ENCODE measurements at places on chromosomes 4 and X.

GRCh38 chrX:136765821-136766356 lies 14.8 kb downstream of the ARHGEF6 start:
- no peak for DNase-seq

DNA sequence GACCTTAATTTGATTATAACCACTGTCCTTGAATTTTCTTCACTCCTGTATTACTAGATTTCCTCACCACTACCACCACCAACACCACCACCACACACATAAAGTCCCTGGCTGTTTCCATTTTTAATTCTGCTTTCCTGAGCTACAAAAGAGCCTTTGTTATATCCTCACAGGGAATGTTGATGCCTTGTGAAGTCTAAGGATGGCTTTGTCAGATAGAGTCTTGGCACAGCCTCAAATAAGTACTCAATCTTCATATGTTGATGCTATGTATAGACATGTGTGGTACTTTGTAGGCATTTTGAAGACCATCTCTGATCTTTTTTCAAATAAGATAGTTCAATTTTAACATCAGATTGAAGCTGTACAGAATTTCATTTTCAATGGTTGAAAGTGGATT lies 1016.7 kb upstream of the LCORL start:
- no peak for DNase-seq

DNA sequence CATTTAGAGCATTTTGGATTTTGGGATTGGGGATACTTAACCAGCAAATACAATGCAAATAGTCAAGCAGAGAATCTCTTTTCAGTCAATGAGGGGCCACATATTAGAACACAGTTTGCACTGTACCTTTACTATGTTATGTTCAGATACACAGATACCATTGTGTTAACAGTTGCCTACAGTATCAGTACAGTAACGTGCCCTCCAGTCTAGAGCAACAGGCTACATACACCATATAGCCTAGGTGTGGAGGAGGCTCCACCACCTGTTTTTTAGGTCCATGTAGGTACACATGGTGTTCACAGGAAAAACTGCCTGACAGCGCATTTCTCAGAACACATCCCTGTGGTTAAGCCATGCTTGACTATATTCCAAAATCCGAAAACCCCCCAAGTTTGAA lies 9.1 kb downstream of the GRPEL1 start:
- no peak for DNase-seq

DNA sequence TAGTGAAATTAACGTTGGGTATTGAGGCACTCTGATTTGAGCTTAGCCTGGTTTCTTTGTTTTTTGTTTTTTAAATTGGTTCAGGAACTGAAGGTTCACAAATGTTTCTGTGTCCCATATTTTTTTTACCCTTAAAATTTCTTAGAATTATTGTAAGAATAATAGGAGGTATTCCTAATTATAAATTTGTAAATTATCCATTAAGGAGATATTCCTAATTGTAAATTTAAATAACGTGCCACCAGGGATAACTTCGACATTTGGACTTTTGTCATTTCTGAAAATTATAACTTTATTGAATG lies 1.2 kb downstream of the WWC2 start:
- no peak for DNase-seq

DNA sequence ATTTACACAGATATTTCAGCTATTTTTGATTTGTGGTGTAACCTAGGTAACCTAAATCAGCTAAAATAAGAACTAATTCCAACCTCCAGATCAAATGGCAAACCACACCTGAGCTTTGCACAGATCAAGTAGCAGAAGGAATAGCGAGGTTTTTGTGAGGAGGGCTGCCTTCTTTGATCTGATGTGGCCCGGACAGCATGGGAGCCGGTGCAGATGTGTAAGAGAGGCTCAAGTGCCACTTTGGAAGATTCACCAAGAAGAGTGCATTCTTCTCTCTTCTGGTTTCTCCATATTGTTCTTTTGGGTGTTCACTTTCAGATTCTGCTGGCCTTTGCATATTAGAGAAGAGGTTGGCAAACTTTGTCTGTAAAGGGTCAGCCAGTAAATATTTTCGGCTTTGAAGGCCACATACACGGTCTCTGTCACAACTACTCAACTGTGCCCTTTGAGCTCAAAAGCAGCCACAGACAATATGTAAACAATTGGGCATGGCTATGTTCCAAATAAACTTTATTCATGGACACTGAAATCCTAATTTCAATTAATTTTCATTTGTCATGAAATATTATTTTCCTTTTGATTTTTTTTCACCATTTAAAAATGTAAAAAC lies 78.9 kb upstream of the FAM9C start:
- no peak for DNase-seq

GRCh38 chrX:65741823-65742222 lies 74.4 kb downstream of the MSN start:
- DNase-seq = no peak

- no peak for DNase-seq
Observed at GRCh38 chr4:181345931-181346330, 897.3 kb upstream of the TENM3 start.

DNA sequence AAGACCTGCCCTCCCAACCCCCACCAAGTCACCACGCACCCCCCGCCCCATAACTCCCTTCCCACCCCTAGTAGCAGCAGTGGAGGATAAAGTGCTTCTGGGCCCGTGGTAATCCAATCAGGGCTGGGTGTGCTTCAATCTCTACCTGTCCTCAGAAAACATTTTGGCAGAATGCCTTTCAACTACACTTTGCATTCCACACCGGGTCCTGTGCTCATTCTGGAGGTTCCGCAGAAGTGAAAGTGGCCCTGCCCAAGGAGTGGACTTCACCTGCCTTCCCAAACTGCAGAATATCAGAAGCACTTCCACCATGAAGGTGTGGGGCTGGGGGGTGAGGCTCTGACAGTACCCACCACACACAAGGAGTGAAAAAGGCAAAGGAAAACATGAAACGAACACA lies 322.3 kb downstream of the DHX15 start:
- no peak for DNase-seq
